ENCODE measurements at places on chromosomes 2 and 18.

DNA sequence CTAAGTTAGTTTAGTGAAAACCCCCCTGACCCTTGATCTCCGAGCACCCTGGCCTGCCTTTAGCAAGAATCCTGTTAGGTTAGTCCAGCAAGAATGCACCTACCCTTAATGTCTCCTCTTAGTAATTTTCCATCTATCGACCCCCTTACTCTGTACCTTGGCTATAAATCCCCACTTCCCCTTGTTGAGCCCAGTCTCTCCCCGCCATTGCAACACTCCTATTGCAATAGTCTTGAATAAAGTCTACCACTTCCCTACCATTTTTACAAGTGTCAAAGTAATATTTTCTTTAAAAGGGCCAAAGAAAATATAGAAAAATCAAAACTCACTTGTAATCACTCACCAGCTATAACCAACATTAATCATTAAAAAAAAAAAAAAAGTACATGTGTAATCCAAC is 4.2 kb upstream of the ZBTB7C start:
- peaks cover 74% of the 10 kb centered on the region for H3K27me3 ChIP-seq
- H3K4me1 ChIP-seq: no peaks in the 10 kb centered on the region
- peaks cover 19% of the 10 kb centered on the region for H3K36me3 ChIP-seq
- no peak overlapping the region for H3K4me3 ChIP-seq
- H3K27ac ChIP-seq: no peak overlapping the region
- no peak for DNase-seq

DNA sequence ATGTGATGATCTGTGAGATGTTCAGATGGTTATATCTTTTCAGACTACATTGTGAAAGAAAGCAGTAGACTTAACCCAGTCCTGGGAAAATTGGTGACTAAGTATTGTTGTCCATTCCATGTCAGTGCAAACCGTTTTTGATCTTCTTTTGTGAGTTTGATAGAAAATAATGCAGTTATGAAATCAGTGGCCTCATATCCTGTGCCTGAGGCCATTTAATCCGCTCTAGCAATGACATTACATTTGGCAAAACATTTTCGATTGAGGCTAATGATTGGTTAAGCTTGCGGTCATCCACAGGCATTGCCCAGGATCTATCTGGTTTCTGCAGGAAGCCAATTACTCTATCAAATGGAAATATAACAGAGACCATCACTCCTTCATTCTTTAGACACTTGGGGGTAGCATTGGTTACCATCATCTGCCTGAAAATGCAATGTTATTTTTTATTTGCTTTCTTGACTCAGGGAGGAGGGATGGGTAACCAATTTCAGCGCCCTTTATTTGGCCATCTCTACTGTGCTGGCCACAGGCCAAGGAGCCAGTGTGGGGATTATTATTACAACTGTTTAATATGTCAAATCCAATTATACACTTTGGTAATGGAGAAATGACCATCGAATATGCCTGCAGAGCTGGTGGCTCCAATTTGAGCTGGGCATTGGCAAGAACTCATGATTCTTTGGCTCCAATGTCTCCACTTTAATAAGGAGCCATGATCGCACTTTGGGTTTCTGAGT is 33.6 kb downstream of the TRIB2 start:
- no peak overlapping the region for H3K27ac ChIP-seq
- H3K27me3 ChIP-seq: peaks cover 6% of the 10 kb centered on the region
- DNase-seq: no peak
- H3K36me3 ChIP-seq: no peaks in the 10 kb centered on the region
- H3K4me3 ChIP-seq: no peak overlapping the region
- no peaks in the 10 kb centered on the region for H3K4me1 ChIP-seq

- no peak for DNase-seq
- H3K4me3 ChIP-seq: no peak overlapping the region
- H3K4me1 ChIP-seq: no peaks in the 10 kb centered on the region
- peaks cover 20% of the 10 kb centered on the region for H3K27me3 ChIP-seq
Measured at GRCh38 chr2:6103372-6103771, 411.2 kb downstream of the SOX11 start.

DNA sequence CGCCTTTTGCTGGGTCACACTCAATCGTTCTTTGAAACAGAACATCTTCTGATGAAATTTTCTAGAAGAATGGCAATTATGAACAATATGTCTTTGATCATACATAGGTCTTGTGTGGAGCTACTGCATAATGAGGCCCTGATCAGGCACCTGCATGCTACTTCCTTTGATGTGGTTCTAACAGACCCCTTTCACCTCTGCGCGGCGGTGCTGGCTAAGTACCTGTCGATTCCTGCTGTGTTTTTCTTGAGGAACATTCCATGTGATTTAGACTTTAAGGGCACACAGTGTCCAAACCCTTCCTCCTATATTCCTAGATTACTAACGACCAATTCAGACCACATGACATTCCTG is 532 bp downstream of the UGT1A5 start:
- no peak for DNase-seq
- H3K4me1 ChIP-seq: peaks cover 6% of the 10 kb centered on the region
- H3K27ac ChIP-seq: no peak overlapping the region
- no peak overlapping the region for H3K4me3 ChIP-seq

DNA sequence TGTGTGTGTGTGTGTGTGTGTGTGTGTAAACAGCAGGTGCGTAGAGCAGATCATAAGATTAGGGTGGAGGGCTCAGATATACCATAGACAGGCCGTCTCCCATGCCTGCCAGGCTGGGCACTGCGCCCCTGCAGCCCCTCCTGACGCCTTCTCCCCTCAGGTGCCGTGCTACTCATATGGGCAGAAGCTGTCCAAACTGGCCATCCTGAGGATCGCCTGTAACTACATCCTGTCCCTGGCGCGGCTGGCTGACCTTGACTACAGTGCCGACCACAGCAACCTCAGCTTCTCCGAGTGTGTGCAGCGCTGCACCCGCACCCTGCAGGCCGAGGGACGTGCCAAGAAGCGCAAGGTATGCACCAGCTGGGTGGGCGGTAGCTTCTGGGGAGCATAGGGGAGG is 10.0 kb downstream of the ATOH8 start:
- DNase-seq: no peak
- peak overlapping the region; percentile 39 for H3K27ac ChIP-seq
- H3K4me3 ChIP-seq: no peak overlapping the region
- H3K36me3 ChIP-seq: no peaks in the 10 kb centered on the region

- H3K4me3 ChIP-seq: no peak overlapping the region
- H3K4me1 ChIP-seq: no peaks in the 10 kb centered on the region
- H3K27me3 ChIP-seq: no peaks in the 10 kb centered on the region
Measured at GRCh38 chr2:78175645-78176044, 653.5 kb upstream of the LRRTM4 start.

DNA sequence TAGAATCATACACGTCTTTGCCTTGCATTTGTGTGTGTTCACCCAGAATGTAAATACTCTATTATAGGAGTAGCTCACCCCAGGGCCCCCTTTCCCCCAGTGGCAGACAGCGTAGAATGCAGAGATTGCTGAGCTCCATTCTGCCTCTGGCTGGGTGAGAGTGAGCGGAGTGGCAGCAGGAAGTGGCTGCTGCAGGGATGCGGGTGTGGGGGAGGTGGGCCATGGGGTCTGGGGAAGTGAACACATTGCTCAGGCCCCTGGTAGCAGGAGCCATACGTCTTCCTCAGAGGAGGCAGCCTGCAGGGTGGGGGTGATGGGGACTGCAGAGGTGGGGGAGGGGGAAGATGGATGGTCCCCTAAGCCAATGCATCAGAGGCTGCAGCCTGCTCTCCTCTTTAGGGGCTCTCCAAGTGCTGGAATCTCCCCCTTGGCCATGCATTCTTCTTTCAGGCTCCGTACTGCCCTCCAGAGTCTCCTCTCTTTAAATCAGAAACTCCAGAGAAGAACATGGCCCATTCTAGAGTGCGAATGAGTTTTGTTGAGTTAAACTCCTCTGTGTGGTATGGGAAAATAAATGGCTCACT is 72.2 kb downstream of the CELF4 start:
- no peak overlapping the region for H3K4me3 ChIP-seq
- no peak for DNase-seq
- H3K27me3 ChIP-seq: peaks cover 35% of the 10 kb centered on the region
- H3K36me3 ChIP-seq: peaks cover under 1% of the 10 kb centered on the region
- no peak overlapping the region for H3K27ac ChIP-seq

DNA sequence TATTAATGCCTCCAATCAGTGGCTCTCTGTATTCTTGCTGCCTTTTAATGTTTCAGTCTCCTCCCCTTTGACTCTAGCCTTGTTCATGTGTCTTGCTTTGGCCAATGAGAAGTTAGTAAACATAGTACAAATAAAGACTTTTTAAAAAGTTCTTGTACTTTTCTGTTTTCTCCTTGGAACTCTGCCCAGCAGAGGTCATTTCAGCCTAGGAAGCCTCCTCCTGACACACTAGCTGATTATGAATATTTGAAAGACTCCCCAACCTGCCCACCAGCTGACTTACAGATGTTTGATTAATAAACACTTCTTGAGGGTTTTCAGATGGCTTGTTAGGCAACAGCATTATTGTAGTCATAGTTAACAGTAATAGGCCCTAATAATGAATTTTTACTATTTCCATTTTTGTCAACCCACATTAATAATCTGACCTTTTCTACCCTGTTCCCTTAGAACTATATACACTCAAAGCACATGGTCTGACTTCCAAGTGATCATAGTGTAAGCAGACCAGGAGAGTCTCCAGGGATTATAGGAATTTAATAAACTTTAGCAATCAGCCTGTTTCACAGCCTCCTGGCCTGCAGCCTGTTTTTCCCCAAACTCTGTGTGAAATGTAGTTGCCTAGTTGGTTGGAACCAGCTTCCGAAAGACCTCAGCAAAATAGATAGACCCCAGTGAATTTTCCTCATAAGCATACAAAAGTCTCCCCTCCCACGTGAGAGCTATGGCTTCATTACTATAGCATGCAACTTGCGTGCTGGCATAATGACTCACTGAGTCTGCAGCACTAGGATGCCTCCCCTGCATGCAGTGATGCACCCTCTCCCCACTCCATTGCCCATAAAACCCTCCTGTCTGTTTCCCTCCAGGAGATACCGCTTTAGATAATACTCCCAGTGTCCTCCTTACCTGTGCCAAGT is 670.7 kb upstream of the ZNF804A start:
- H3K27ac ChIP-seq: no peak overlapping the region
- no peak for DNase-seq
- no peak overlapping the region for H3K4me3 ChIP-seq
- H3K4me1 ChIP-seq: no peaks in the 10 kb centered on the region
- no peaks in the 10 kb centered on the region for H3K36me3 ChIP-seq

- H3K36me3 ChIP-seq: peaks cover 32% of the 10 kb centered on the region
- no peak for DNase-seq
- H3K27me3 ChIP-seq: no peaks in the 10 kb centered on the region
Measured at GRCh38 chr2:274503-274902, 9.8 kb downstream of the ACP1 start.

DNA sequence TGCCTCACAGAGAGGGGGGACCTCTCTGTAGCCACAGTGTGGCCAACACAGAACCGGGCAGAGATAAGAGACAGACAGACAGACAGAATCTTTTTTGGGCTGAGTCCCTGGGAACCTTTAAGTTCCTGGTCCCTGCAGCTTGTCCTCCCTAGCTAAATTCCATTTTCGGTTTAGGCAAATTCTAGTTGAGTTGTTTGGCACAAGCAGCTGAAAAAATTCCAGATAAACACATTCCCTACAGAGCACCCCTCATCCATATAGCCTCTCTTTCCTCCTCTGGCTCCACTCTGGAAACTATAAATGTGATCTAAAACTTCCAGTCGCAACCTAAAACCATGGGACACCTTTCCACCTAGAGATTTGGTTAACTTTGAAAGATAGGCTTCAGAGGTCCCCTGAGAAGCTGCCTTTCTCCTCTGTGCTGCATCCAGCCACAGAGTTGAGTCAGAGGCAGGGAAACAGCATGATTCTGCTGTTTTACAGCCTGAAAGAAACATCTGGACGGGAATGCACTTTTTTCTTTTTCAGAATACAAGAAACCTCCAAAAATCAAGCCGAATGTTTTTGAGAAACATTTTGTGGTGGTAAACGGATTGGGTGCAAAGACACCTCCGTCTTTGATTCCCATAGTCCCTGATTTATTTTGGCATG is 30.9 kb downstream of the SLC4A3 start:
- H3K4me3 ChIP-seq: no peak overlapping the region
- no peaks in the 10 kb centered on the region for H3K4me1 ChIP-seq
- H3K27ac ChIP-seq: no peak overlapping the region
- H3K27me3 ChIP-seq: peaks cover 63% of the 10 kb centered on the region

DNA sequence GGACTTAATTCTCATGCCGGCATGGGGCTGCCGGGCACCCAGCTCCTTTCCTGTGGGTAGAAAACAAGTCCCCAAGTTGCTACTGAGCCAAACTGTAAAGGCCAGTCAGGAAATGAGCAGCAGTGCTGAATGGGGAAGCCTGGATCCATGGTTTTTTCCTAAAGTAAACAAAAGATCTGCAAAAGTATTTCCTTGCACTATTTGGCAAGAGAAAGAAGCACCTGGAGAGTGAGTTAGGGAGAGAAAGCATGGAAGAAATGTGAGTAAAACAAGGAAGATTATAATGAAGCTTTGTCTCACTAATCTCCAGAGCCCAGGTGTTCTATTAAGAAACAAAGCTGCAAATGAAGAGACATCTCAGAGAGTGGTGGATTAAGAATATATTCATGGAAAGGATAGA is 117.6 kb downstream of the METTL8 start:
- no peaks in the 10 kb centered on the region for H3K27me3 ChIP-seq
- H3K36me3 ChIP-seq: peaks cover 19% of the 10 kb centered on the region
- DNase-seq: no peak

Measured in naive B cell (primary cell).